ENCODE measurements at places on chromosomes 11 and 22.

DNA sequence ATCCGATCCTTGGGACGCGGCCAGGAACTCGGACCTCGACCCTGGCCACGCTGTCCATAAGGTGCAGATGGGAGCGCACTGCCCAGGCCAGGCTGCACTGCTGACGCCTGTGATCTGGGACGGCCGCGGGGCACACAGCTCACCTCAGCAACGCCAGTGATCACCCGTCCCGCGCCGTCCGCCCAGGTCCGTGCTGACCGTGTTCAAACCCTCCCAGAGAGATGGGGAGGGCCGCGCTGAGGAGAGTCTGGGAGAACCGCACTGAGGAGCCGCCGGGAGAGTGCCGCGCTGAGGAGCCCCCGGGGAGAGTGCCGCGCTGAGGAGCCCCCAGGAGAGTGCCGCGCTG, 636 bp downstream of the KCNQ1OT1 start:
- peak; percentile 27 for DNase-seq

- no peak for DNase-seq
Measured at GRCh38 chr22:19214078-19214473, 35.5 kb upstream of the SLC25A1 start.

DNA sequence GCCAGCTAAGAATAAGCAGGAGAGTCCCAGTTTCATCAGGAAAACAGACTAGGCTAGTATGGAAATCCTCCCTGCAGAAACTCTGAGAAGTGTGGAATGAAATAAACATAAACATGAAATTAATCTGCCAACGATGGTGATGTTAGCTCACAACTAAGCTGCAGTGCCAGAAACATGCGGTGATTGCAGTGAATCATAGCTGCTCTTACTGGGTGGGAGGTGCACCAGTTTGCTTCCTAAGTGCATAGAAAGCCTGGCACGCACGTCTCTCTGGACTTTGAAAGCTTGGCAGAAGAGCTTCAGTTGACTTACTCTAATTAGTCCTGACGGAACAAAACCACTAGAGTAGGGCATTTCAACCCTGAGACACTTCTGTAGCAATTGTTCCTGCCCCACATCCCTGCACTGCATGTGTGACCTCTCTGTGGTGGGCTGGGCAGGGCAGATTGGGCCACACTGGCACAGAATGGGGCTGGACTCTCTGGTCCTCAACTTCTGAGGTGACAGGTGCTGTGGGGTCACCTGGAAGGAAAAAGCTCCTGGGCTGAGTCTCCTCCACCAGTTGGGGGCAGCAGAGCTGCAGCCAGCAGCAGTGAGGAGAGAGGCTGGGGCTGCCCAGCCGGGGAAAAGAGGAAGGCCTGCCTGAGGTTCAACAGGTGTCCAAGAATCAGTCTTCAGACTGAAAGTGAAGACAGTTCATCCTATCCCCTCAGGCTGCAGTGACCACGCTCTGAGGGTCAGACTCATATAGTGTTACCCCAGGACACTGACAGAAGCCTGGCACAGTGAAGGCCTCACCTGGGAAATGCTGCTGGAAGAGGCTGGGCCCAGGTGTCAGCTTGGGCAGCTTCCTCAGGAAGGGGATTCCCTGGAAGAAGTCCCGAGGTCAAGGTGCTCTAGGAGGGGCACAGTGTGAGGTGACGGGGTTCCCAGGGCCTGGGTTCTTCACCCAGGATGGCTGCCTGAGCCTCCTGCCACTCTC, 40.5 kb downstream of the GGTLC2 start:
- no peak for DNase-seq

GRCh38 chr22:23137905-23138561, 3.8 kb downstream of the RSPH14 start:
- peak; percentile 66 for DNase-seq

- DNase-seq, result no peak
Measured at GRCh38 chr11:134021326-134021725, 47.5 kb upstream of the JAM3 start.

GRCh38 chr11:77259641-77260040, 41.8 kb downstream of the GDPD4 start:
- no peak for DNase-seq

DNA sequence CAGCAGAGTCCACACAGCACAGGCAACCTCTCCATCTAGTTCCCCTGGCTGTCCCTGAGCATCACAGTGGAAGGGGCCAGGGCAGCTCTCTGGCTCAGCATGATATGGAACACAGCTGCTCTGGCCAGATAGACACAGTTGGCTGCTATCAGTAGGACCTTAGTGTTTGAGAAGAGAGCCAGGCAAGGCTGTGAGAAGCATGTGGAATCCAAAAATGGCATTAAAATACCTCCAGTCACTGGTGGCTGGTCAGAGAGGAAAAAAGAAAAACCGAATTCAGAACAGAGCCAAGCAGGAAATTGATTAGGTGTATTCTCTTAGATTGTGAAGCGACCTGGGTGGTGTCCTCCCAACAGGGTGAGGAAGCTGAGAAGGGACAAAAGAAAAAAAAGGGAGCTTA, 27.9 kb downstream of the SERPINH1 start:
- no peak for DNase-seq

- no peak for DNase-seq
Measured at GRCh38 chr22:40806711-40807110, 12.4 kb downstream of the SLC25A17 start.

- DNase-seq, result peak; percentile 68
Measured at GRCh38 chr11:128208329-128209137, 378.8 kb downstream of the ETS1 start.

GRCh38 chr11:73047773-73048371, 94.2 kb downstream of the FCHSD2 start:
- DNase-seq, result no peak

DNA sequence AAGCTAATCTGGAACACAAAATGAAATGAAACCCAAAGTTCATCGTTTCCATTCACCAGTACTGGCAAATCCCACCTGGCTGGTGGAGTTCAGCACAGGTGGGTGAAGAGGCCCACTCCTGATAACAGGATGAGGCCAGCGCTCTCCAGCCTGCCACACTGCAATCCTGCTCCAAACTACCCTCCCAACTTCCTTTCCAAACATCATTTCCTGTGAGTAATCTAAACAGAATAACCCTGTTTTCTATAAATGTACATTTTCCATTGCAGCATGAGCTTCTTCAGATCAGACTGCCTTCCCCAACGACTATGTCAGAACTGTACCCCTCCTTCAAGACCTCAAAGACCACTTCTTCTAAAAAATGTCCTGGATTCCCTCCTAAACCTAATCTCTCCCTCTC, 15.9 kb upstream of the NFRKB start:
- DNase-seq, result no peak

GRCh38 chr11:99461913-99462312, 441.2 kb downstream of the CNTN5 start:
- DNase-seq, result no peak

GRCh38 chr11:20155683-20156279, 4.5 kb downstream of the DBX1 start:
- DNase-seq, result no peak
